Cerebellar cortex (tissue), 1 donor: ENCODE measurements at places on chromosomes 13 and 19.

GRCh38 chr19:4896372-4896771 lies 6.3 kb downstream of the ARRDC5 start:
- no peak for DNase-seq

DNA sequence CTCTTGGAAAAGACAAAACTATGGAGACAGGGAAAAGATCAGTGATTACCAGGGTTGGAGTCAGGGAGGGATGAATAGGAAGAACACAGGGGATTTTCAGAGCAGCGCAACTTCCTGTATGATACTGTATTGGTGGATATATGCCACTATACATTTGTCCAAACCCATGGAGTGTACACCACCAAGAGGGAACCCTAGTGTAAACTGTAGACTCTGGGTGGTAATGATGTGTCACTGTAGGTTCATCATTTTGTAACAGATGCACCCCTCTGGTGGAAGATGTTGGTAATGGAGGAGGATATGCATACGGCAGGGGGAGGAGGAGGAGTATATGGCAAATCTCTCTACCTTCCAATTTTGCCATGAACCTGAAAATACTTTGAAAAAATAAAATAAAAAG lies 68.1 kb downstream of the UFM1 start:
- no peak for DNase-seq

DNA sequence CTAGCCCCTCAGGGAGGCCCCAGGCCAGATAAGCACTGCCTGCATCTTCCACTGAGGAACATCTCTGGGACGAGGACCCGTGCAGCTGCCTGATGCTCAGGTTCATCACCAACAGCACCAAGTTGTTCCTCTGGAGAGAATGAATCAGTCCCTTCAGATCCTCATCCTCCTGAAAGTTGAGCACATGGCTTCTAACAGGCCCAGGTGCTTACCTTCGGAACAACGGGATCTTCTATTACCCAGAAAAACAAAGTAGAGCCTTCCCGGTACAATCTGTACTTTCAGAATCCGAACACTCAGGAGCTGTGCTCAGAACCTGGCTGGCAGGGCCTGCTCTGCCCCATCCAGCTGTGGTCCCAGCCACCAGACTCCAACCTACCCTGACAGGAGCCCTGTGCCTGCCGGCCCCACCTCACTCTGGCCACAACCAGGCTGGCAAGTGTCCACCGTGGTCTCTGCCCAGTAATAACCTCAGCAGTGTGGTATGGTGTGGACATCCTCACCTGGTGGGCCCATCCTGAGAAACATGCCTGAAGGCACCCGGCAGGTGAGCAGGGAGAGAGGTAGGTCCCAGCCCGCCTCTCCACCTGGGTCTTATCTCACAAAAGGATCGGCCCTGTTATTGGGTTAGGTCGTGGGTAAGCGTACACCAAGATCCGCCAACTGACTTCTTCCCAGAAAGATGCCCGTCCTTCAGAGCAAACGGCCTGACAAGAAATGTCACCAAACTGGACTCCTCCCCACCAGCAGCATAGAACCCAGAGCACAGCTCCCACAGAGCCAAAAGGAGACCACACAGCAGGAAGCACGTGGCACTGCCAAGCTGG lies 34.1 kb downstream of the ELL start:
- DNase-seq: peak; percentile 79

DNA sequence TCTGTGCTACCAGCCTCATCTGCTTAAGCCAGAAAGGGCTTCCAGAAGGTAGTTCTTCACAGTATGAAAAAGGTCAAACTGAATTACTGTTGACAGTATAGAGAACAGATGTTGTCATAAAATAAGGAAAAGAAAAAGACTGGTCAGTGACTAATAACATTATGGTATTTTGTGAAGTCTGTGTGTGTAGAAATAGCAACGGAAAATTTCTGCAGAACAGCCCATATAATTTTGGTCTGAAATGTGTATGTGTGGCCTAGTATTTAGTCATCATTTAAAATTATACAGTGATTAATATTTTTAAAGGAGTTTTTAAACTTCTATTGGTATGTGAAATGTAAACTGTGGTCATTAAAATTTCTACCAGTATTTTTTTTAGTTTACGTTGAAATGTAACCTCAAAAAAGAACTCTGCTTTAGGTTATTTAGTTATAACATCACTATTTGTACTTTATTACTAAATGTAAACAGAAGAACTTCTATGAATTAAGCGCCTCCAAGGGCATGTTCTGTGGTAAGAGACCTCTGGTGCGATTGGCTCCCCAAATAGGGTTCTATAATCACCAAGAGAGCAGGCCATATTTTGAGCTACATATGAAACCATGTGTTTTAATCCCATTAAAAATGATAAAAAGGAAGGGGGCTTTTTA lies 3.3 kb upstream of the GPR183 start:
- DNase-seq: no peak

DNA sequence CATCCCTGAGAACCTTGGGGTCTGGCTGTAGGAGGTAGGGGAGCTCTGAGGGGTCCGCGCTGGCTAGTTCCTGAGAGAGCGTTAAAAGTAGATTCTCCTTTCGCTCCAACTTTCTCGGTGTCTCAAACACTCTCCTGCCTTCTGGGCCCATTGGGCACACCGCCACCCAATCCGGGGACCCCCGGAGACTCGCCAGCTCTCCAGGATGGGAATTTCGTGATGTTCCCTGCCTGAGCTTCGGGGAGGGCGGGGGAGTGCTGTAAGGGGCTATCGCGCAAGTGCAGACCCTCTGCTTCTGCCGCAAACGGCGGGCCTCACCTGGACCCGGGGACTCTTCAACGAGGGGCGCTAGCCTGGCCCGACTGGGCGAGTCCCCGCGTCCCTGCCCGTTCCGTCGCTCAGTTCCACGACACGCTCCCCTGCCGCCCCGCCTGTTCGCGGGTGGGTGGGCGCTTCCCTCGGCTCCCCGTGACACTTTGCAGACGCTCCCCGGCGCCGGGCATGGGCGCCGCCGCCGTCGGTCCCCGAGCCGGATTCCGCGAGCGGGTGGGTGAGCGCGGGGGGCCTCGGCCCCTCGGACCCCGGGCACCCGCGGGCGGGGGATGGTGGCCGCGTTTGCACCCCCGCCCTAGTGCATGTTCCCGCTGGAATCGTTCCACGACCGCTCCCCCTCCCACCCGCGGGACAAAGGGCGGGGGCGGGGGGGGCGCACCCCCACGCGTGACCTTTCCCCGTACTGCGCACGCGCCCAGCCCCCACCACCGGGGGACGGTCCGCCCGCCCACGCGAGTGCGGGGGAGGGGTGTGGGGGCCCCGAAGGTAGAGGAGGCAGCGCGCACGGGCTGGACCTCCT lies at the start of gene CCDC106:
TSS of gene CCDC106 (plus strand) at position 481 of the 853 bp plus-strand sequence. CDS start 835 bp downstream, outside the sequence.
- peak; percentile 85 for DNase-seq

GRCh38 chr13:71864986-71865873 lies 1.8 kb downstream of the DACH1 start:
- DNase-seq: no peak

DNA sequence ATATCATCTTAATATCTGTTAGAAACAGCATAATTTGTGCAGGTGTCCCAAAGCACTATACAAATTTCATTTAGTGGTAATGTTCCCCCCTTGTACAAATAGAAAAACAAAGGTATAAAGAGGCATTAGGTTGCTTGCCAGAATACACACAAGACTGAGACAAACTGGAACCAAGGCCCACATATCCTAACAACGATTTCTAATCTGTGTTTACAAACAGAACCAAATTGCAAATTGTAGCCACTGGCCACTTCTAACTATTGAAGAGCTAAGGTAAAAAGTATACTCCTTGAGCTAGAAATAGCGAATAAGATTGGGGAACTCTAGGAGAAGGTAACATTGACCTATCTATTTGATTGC lies 526.1 kb downstream of the KLF12 start:
- no peak for DNase-seq

DNA sequence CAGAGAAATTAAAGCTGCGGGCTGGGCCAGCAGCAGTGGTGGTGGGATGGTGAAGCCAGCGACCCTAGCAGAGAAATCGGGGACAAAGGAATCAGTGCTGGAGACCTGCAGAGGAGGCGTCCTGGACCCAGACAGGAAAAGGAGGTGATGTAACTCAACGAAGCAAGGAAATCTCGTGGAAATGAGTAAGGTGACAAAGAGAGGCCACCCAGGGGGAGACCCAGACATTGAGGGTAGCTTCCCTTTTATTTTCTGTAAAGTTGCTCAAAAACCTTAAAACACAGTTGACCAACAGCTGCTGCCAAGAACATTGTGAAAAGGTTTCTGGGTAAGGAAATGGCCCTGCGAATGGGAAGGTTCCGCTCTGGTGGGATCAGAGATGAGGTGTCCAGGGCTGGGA lies 13.3 kb upstream of the RETN start:
- no peak for DNase-seq

GRCh38 chr13:95226476-95226875 lies 74.8 kb downstream of the ABCC4 start:
- DNase-seq: no peak

DNA sequence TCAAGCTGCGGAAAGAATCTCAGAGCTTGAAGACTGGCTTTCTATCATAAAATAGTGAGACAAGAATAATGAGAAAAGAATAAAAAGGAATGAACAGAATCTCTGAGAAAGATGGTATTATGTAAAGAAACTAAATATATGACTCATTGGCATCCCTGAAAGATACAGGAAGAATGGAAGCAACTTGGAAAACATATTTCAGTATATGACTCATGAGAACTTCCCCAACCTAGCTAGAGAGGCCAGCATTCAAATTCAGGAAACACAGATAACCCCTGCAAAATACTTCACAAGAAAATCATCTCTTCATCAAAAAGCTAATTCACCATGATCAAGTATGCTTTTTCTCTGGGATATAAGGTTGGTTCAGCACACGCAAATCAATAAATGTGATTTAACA lies 2318.0 kb downstream of the PCDH9 start:
- DNase-seq: no peak

DNA sequence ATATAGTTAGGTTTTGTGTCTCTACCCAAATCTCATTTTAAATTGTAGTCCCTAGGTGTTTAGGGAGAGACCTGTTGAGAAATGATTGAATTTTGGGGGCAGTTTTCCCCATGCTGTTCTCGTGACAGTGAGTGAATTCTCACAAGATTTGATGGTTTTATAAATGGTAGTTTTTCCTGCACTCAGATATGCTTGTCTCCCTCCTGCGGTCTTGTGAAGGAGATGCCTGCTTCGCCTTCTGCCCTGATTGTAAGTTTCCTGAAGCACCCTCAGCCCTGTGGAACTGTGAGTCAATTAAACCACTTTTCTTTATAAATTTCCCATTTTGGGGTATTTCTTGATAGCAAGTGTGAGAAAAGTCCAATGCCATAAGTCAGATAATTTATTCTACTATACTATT lies 1977.5 kb upstream of the PCDH20 start:
- DNase-seq: no peak

GRCh38 chr13:109700176-109700575 lies 86.2 kb downstream of the IRS2 start:
- no peak for DNase-seq

DNA sequence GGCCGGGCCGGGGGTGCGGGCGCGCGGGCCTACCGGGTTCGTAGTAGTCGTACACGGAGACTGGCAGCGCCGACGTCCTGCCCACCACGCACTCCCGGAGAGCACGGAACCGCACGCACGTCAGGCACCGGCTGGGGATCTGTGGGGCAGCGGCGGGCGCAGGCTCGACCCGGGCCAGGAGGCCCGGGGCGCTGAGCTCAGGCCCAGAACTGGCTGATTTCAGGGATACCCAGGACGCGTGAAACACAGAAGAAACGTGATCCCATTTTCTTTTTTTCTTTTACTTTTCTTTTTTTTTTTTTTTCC lies 9.0 kb downstream of the F2RL3 start:
- no peak for DNase-seq

GRCh38 chr19:5147074-5147977 lies 178.4 kb downstream of the KDM4B start:
- DNase-seq: no peak

DNA sequence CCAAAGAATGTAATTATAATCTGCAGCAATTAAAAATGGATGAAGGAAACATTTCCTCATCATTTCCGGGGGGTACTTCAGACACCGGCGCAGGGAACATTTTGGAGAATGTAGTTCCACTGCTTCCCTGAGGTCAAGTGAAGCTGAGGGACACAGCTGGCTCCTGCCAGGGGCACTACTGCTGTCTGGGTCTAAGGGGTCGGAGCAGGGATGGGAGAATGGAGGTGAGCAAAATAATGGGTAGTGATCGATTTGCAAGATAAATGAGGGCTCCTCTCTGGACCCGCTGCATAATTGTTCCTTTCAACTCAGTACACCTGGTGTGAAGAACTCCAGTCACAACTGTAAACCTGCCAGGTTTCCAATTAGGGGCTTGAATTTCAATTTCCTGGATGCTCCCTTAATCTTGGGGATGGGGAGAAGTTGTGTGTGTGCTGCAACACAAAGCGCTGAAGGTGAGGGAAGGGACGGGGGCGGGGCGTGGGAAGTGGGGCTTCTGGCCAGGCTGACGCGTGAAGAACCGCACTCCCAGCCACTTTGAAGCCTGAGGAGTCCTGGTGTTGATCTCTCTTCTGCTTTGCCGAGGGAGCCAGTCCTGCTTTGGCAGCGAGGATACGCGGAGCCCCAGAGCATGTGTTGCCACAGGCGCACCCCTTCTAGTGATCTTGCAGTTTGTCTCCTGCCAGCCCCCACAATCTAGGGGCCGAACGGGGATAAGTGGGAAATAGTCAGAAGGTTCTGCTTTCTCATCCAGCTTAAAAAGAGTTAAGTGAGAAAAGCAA lies 57.9 kb upstream of the PCDH8 start:
- DNase-seq: no peak

DNA sequence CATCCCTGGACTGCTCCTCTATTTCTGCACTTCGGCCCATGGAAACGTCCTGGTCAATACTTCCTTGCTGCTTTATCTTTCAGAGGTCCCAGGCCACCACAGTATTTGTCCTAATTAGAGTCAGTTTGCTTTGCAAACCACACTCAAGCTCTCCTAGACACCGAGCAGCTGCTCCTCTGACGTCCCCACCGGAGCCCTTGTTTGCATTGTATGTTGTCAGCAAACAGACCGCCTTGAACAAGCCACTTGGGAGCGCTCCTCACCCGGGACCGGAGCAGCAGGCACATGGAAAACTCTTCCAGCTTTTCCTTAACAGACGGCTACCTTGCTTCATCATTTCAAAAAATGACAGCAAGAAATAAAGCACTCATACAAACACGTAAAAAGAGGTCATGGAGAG lies 51.5 kb upstream of the GTF3A start:
- DNase-seq: no peak

DNA sequence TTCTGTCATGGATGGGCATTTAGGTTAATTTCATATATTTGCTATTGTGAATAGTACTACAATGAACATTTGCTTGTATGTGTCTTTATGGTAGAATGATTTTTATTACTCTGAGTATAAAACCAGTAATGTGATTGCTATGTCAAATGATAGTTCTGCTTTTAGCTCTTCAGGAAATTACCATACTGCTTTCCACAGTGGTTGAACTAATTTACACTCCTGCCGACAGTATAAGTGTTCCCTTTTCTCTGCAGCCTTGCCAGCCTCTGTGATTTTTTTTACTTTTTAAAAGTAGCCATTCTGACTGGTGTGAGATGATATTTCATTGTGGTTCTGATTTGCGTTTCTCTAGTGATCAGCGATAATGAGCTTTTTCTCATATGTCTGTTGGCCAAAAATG lies 6.5 kb downstream of the SIGLEC7 start:
- DNase-seq: no peak
